ENCODE measurements at places on chromosomes 1 and 21.

GRCh38 chr1:150560011-150560438, 10.8 kb downstream of the ADAMTSL4 start:
- no peaks in the 10 kb centered on the region for H3K27me3 ChIP-seq
- peaks cover 55% of the 10 kb centered on the region for H3K4me1 ChIP-seq
- peak overlapping the region; percentile 66 for H3K4me3 ChIP-seq
- peaks cover 12% of the 10 kb centered on the region for H3K36me3 ChIP-seq

DNA sequence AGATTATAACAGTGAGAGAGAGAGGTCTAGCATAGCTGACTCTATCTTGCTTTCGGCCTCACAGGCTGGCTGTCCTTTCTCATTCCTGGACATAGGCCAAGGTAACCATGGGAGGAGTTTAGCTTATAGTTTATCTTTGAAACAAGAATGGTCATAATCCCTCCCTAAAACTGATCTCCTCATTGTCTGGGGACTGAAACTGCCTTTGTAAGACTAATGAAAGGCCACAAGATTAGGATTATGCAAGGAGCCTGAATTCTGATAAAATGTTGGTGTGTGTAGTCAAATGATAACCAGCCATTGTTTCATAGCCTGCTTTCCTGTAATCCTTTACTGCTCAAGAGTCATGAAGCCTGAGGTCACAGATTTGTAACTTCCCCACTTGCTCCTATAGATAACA, 131.9 kb upstream of the LYPLAL1 start:
- no peak overlapping the region for H3K27ac ChIP-seq
- H3K4me1 ChIP-seq: no peaks in the 10 kb centered on the region
- no peaks in the 10 kb centered on the region for H3K36me3 ChIP-seq
- no peaks in the 10 kb centered on the region for H3K27me3 ChIP-seq
- DNase-seq: no peak

DNA sequence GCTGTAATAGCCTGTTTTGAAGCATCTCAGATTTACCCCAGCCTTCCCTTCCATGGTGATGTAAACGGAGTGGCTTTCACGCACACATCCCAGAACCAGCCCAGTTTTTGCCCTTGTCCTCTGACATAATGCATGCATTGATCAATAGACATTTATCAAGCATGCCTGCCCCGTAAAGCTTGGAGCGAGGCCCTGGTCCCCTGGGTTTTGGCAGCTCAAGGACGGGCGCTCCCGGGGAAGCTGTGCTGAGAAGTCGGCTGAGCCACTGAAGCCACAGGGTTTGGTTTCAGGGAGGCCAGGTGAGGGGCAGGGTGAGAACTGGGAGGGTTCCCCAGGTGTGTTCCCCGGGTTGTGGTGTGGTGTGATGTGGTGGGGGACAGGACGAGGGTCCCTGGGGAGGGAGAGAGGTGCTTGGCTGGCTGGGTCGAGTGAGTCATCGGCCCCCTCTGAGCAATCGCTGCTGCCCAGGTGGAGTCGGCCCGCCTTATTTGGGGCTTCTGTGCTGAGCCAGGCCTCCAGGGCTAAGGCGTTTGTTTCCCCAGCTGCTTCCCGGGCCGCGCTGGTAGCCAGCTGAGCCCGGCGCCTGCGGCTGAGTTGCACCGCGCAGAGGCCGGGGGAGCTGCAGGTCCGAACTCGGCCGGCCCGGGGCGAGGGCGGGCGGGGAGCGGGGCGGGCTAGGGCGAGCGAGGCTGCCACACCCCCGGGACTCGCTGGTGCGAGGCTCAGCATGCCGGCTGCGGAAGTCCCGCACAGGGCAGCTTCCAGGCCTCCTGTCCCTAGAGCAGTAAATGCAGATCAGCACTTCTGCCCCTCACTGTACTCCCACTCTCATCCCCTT, 23.6 kb downstream of the ATP2B4 start:
- DNase-seq: peak; percentile 82
- peak overlapping the region; percentile 31 for H3K4me3 ChIP-seq
- H3K27me3 ChIP-seq: no peaks in the 10 kb centered on the region
- H3K4me1 ChIP-seq: peaks cover 50% of the 10 kb centered on the region
- H3K36me3 ChIP-seq: no peaks in the 10 kb centered on the region
- H3K27ac ChIP-seq: peak overlapping the region; percentile 11

DNA sequence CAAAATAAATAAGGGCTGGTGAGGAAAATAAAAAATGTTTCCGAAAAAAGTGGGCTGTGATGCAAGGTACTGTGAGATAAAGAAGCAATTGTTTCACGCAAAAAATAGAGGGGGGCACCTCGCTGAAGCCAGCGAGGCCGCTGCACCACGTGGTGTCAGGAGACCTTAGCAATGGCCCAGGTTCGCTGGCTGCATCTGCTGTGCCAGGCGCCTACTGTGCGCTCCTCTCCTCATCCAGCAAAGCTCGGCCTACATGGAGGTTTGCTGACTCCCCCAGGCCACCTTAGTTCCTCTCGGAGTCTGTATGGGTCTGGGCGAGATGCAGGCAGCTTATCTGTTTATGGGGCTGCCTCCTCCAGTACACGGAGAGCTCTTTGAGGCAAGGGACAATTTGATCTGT, 119.6 kb downstream of the NR5A2 start:
- no peaks in the 10 kb centered on the region for H3K27me3 ChIP-seq
- DNase-seq: no peak
- H3K4me1 ChIP-seq: no peaks in the 10 kb centered on the region

- no peak overlapping the region for H3K27ac ChIP-seq
- H3K36me3 ChIP-seq: peaks cover 77% of the 10 kb centered on the region
- no peak overlapping the region for H3K4me3 ChIP-seq
- no peaks in the 10 kb centered on the region for H3K27me3 ChIP-seq
- DNase-seq: no peak
Observed at GRCh38 chr1:27990920-27991537, 31.3 kb downstream of the XKR8 start.

DNA sequence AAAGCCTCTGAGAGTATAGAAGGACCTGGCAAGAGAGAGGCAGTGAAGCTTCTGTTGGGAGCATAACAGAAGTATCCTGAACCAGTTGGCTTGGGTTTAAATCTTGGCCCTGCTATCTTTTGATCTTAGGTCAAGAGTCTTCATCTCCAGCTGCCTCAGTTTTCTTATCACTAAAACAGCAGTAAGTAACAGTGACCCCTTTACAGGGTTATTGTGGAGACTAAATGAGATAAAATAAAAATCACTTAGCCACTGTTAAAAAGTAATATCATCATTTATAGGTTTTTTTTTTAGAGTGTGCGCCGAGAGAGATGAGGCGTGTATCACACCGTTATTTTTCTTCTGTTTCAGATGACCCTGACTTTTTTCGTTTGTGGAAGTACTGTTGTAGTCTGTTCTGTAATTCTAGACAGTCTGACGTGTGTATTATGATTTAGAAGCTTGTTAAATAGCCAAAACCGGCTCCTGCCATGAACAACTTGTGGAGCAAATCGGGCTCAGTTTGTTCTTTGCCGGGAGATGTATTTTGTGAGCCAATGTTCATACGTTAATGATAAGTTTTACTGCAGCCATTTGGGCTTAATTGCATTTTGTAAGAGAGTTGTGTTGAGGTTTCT, 1.1 kb downstream of the THRAP3 start:
- peaks cover 42% of the 10 kb centered on the region for H3K4me1 ChIP-seq
- peak overlapping the region; percentile 90 for H3K4me3 ChIP-seq
- DNase-seq: no peak
- peak overlapping the region; percentile 96 for H3K27ac ChIP-seq
- peaks cover 42% of the 10 kb centered on the region for H3K36me3 ChIP-seq

- no peaks in the 10 kb centered on the region for H3K36me3 ChIP-seq
- H3K4me1 ChIP-seq: no peaks in the 10 kb centered on the region
- H3K27me3 ChIP-seq: no peaks in the 10 kb centered on the region
- H3K27ac ChIP-seq: no peak overlapping the region
- no peak for DNase-seq
Observed at GRCh38 chr1:160744199-160744851, 5.3 kb downstream of the SLAMF7 start.
